Activated B cell treated with CpG ODN at 0.5 μM for 24 hours (primary cell): ENCODE measurements at places on chromosomes 5 and 9.

- no peak for DNase-seq
These were observed 27.4 kb upstream of the KCNMB1 start for GRCh38 chr5:170416526-170416925.

DNA sequence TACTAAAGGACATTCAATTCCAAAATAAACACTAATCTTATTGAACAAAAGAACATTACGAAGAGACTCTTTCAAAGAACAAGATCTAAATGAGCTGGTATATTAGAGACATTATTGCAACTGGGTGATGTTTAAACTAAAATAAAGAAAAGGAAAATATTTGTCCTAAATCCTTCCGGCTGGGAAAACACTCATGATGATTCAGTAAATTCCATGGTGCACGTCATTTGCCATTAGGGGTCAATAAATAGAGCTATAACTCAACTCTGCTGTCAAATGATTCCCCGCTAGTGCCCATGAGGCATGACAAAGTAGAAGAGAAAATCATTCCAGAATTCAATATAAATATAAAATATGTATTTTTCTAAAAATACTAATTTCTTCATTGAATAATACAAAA lies 565.5 kb upstream of the TUSC1 start:
- DNase-seq = no peak

GRCh38 chr5:4976902-4977301 lies 163.2 kb upstream of the ADAMTS16 start:
- no peak for DNase-seq

- no peak for DNase-seq
These were observed 12.5 kb upstream of the MAMDC2 start for GRCh38 chr9:70031141-70031545.

DNA sequence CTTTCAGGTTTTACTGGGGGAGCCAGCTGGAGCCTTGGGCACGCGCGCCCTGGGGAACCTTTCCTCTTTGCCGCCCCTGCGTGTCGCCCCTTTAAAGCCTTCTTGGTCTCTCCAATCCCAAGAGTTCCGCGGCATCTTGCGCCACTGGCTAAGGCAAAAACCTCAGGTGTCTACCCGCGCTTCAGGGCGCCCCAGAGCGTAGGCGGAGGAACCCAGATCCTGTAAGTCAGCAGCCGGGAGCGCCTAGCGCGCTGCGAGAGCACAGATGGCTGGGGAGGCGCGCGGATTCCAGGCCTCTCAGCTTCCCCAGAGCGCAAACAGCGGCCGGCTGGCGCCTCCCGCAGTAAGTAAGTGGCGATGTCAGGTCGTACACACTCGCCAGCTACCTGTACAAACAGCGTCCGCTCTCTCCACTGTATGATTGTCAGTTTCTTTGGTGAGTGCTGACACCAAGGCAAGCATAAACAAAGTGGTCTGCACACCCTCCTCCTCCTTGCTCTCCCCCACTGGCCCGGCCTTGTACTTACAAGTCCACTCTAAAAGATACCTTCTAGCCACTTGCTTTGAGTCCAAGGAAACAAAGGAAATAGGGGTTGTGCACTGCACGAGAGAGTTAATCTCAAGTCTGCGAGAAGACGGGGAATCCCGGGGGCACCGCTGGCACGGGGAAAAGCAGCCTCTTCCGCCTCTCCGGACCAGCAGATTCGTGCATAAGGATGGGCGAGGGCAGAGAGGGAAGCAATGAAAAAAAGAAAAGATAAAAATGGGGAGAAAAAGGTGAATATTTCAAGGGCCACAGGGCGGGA lies 2.9 kb downstream of the HTR1A start:
- DNase-seq = no peak

DNA sequence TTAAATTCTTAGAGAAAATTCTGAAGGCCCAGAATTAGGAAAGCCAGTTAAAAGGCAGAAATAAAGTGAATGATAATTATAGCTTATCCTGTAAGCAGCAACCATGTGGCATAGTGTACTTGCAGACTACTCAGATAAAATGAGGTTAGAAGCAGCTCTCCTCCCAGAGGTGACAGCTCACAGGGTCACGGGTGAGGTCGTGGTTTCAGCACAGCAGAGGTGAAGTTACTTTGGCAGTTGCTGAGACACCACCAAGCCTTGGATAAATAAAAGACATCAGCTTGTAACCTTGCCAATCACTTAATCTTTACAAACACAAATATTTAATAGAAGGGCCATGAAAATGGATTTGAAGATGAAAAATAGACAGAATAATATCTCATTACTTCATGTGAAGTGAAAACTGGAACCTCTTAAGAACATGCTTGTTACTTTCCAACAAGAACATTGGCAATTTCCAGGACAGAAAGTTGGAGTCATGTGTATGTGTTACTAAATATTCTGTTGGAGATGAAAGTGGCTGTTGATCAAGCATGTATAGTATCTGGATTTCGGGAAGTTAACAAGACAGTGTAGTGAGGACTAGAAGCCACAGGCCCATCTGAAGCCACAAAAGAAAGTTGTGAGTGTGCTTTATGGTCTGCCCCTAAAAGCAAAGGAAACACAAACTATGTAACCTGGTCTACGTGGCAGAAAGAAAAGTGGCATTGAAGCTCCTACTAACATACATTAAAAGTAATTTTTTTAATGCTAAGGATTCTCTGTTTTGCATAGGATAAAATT lies 134.4 kb downstream of the ERCC6L2 start:
- DNase-seq = no peak

GRCh38 chr9:136044207-136044970 lies 50.7 kb downstream of the NACC2 start:
- DNase-seq = no peak

DNA sequence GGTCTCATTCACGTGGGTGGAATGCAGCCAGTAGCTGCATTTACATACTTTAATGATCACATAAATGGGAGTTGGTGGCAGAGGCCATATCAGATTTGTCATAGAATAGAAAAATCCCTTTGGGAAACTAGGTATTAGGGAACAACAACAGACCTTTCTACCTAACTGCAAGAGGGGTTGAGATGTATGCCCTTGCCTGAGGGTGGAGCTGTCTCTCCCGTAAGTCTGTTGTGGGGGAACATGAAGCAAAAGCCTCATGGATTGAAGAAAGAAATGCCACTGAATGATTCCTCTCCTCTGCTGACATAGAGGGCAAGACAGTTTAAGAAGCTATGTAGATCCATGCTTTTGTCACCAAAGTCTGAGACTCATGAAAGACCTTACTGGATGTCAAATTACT lies 461.3 kb downstream of the SPOCK1 start:
- no peak for DNase-seq

GRCh38 chr9:76037587-76038225 lies 147.2 kb downstream of the PCSK5 start:
- DNase-seq = no peak

- no peak for DNase-seq
These were observed 90.9 kb upstream of the PPP1R2B start for GRCh38 chr5:156759156-156759555.

DNA sequence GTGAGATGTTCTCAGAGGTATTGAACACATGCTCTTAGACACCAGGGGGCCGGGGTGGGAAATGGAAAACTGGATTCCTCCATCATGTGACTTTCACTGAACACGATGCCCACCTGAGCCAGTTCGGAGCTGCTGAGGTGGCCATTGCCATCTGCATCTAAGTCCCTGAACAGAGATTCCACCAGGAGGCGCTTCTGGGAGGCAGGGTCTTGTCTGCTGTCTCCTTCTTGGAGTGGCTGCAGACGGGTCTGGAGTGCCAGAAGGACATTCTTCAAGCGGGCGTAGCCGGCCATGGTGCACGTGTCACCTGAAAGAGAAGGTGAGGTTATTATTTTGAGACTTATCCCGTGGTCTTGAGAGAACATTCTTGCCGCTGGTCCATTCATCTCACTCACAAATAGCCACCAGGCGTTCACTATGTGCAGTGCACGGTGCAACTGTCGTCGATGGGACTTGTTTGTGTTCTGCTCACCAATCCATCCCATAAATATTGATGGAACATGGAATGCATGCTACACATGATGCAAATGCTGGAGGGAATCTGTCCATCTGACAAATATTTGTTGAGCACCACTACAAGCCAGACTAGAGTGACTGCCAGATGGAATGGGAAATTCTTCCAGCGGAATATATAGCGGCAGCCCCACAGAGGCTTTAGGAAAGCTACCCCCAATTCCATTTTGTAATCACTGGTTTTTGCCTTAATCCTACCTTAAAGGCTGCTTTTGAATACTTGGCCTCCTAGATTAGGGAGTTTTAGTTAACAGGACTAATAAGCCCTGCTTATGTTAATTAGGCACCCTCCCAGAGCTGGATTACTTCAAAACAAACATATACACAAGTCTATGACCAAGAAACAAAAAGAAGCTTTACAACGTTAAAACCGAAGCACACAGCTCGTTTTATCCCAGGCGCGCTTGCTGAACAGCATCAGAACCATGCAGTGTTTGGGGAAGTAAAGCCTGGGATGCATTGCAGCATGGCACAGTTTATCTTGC lies 264.8 kb downstream of the HSPA4 start:
- no peak for DNase-seq

DNA sequence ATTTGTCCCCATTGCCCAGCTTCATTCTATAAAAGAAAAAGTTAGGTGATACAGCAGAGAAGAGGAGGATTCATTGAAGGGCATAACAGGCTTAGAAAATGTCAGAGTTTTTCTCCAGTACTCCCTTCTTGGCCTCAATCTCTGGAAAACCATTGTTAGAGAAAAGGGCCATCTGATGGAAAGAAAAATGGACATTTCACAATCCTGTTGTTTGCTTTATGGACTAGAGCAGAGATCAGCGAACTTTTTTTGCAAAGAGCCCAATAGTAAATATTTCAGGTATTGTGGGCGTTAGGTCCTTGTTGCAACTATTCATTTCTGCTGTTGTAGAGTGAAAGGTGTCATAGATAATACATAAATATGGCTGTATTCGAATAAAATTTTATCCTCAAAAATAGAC lies 208.8 kb downstream of the TLE4 start:
- no peak for DNase-seq

- DNase-seq = no peak
These were observed 424.1 kb upstream of the CD180 start for GRCh38 chr5:67620424-67621397.

GRCh38 chr5:102229685-102230084 lies 66.4 kb downstream of the SLCO4C1 start:
- no peak for DNase-seq

GRCh38 chr9:101738566-101739183 lies at the start of gene GRIN3A:
Gene GRIN3A, minus strand, starts transcription at chr9:101738647. Its CDS starts 668 bp downstream, at chr9:101737979.
- DNase-seq = no peak

- DNase-seq = no peak
These were observed 40.0 kb downstream of the NIM1K start for GRCh38 chr5:43231977-43232376.

- DNase-seq = no peak
These were observed 163.8 kb upstream of the KLF4 start for GRCh38 chr9:107653263-107653821.

DNA sequence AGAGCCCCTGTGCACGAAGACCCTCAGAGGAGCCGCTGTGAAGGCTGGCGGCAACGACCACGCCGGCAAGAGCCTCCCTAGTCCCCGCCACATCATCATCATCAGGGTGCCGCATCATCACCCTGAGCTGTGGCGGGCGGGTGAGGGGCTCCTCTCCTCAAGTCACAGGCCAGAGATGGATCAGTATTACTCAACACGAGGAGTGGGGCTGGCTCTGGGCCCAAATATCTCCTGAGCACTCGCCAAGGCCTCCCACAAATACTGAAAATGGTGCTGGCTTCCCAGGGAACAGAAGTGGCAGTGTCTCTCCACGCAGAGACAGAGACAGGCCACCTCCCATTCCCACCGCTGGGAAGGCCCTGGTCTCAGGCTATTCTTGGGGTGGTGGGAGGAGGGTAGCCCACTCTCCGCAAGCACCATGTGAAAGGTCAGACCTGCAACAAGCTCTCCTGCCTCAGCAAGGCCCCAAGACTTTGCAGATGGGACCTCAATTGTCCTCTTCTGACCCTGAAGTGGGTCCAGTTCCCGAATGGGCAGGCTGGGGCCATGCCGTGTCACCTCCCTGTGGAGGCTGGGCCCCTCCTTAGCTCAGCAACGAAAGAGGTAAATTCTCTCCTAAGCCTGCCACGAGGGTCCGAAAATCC lies 39.3 kb upstream of the ZNF354A start:
- DNase-seq = no peak

DNA sequence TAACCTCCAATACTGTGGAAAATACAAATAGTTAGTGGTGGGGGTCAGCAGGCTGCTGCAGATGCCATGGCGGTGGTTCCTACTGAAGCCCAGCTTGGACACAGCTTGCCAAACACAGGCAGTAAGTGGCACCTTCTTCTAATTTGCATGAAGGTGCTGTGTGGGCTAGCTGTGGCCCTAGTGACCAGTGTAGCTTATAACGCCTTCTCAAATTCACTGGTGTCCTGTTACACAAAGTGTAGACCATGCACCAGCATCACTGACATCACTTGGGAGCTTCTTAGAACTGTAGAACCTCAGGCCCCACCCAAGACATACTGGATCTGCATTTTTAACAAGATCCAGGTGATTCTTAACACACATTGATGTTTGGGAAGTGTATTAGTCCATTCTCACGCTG lies 58.8 kb upstream of the TGFBR1 start:
- no peak for DNase-seq

- no peak for DNase-seq
These were observed 34.2 kb upstream of the HSD17B4 start for GRCh38 chr5:119417891-119418605.

DNA sequence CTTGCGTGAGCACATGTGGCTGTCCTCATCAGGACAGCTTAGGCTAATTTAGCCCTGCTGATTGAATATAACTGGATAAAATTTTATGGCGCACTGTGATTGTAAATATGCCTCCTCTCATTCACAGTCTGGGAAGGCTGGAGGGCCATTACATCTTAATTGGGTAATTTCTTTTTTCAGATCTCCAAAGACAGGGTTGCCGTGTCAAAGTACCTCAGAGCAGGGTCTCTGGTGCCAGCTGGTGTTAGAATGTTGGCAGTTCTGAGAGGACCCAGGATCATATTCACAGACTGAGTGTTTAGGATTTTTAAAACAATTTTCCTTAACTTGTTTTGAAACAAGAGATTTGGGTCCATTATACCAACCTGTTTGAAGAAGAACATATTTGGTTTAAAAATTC lies 455.7 kb upstream of the TLE4 start:
- DNase-seq = no peak

- DNase-seq = no peak
These were observed 34.6 kb upstream of the CPLX2 start for GRCh38 chr5:175836737-175837136.

GRCh38 chr9:123486431-123486830 lies 130.4 kb downstream of the CRB2 start:
- DNase-seq = no peak

GRCh38 chr9:89597711-89598362 lies 7.0 kb upstream of the GADD45G start:
- no peak for DNase-seq

DNA sequence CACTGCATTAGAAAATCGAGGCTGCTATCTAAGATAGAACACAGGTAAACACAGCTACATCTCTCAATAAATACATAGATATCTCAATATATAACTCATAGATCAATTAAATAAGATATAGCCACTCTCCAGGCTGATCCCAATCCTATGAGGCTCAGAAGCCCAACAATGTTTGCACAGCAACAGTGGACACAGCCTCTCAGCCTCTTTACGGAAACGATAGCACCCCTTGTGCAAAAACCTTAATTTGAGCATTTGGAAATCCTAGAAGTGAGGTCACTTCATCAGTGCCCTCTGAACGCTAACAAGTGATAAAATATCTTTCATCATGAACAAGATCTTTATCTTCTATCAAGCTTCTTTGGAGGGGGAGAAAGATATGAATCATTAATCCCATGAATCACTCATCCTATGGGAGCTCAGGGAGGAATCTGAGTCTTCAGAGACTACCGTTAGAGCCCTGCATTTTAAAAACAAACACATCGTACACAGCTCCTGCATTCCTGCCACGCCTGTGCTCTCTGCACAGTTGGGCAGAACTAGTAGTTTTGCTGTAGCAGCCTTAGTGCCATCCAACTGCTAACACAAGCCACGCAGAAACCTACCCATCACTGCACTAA lies 71.4 kb downstream of the MED27 start:
- no peak for DNase-seq
